ENCODE measurements at places on chromosomes 5 and 9.

GRCh38 chr9:78130004-78130403 lies 98.4 kb upstream of the GNAQ start:
- no peak for DNase-seq

GRCh38 chr5:145776886-145777285 lies 58.3 kb downstream of the PRELID2 start:
- no peak for DNase-seq

DNA sequence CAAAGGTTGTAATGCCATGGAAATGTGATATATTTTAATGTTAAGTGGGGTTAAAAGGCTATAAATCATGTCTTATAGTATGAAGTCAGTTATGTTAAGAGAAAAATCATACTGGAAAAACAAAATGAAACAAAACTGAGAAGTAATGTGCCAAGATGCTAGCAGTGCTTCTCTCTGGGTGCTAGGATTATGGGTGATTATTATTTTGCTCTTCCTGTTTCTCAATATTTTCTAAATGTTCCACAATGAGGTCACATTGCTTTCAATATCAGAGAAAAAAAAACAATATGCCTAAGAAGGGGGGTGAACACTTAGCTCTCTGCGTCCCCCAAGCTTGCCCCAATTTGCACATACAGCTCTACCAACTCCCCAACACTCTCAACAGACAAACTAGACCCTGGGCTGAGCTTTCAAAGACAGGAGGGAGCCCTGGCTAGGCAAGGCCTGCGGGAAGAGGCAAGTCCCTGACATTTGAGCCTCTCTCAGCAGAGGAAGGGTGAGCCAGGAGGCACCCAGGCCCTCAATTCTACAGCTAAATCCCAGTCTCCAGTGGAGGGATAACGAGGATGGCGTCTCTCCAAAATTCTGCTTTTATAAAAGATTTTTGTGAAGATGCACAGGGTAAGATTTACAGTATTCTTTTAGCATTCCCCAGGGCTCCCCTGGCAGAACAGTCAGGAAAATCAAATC lies 24.4 kb downstream of the WHRN start:
- no peak for DNase-seq

DNA sequence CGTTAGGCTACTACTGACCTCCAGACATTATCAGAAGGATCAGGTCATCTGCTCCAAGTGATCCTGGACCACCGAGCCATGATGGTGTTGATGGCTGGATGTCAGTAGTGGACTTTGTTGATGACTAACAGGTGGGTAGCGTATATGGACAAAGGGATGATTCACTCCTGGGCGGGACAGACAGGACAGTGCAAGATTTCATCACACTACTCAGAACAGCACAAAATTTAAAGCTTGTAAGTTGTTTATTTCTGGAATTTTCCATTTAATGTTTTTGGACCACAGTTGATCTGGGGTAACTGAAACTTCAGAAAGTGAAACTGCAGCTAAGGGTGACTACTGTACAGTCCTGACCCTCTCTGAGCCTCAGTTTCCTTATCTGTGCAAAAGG lies 12.7 kb downstream of the PDGFRB start:
- no peak for DNase-seq

- no peak for DNase-seq
Measured at GRCh38 chr5:85931220-85931619, 686.5 kb upstream of the COX7C start.

GRCh38 chr9:33177639-33178038 lies 10.5 kb upstream of the B4GALT1 start:
- no peak for DNase-seq

GRCh38 chr5:68369457-68370125 lies 154.0 kb downstream of the PIK3R1 start:
- no peak for DNase-seq

DNA sequence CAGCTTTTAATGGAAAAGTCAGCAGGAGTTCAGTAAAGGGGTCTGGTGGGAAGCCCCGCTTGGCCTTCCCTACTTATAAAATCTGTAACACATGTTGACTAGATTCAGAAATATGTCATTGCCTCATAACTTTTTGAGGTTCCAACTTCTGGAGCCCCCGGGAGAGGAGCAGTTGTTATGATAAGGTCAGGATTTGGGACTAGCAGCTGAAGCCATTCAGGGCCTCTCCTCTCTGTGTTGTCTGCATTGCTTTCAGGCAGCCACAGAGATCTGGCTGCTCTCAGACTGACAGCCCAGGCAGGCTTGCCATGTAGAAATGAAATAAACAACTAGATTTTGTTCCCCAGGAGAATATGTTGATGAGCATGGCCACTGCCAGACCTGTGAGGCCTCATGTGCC lies 167.1 kb downstream of the RFK start:
- DNase-seq: no peak

DNA sequence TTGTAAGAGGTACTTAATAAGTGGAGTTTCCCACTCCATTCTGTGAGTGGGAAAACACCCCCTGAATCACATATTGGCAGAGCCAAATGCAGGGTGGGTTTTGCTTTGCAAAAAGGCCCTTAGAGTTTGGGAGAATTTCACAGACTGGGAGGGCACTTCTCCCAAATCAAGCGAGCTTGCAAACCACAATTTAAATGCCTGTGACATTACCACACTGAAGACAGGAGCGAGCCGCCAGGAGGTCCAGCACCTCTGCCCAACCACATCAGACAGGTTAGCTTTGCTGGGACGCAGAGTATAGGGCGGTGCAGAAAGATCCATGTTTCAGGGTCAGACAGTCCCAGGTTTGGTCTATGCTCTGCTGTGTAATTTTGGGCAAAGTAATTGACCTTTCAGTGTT lies 2.3 kb downstream of the ALAD start:
- no peak for DNase-seq

GRCh38 chr5:134252671-134253070 lies 26.8 kb upstream of the PPP2CA start:
- no peak for DNase-seq

- DNase-seq: no peak
Measured at GRCh38 chr5:171851251-171851650, 65.6 kb downstream of the SMIM23 start.

DNA sequence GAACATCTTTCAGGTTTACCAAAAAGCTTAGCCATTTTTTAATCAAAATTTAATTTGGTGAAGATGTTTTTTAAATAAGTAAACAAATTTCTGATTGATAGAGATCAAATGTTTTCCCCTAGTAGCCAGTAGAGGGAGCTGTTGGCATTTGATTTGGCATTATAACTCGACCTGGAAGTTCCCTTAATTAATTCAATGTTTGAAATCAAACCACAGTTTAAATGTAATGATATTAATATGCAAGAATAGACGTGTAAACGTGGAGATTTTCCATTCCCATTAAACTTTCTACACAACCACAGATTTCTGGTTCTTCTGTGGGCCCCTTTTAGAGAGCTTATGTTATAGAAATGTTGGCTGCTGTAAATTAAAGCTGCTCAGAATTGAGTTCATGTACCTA lies 148.1 kb upstream of the MPDZ start:
- DNase-seq: no peak

DNA sequence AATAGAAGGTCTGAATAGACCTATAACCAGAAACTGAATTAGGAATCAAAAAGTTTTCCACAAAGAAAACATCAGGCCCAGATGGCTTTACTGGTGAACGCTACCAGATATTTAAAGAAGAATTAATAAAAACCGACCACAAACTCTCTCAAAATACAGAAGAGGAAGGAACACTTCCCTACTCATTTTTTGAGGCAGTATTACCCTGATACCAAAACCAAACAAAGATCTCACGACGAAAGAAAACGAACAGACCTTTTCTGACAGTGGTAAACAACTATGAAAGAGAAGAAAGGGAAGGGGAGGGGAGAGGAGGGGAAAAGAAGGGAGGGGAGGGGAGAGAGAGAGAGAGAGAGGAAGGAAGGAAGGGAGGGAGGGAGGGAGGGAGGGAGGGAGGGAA lies 13.5 kb downstream of the B4GALT1 start:
- DNase-seq: no peak

GRCh38 chr5:68134033-68134668 lies 81.4 kb upstream of the PIK3R1 start:
- DNase-seq: no peak

DNA sequence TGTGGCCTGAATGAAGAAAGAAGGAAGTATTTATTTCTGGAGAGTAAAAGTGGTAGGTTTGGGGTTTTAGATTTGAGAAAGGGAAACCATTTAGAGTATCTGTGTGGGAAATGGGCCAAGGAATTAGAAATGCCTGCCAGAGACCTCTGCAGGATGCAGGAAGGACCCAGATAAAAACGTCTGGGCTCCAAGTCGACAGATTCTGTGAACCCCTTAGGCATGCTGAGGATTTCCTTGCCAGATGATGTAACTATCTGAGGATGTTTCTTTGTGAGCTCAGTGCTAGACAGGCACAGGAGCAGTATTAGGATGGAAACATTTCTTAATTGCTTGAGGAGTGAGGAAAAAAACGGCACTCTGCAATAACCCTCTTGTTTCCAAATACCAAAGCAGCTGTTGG lies 251.8 kb upstream of the DMRT1 start:
- no peak for DNase-seq

GRCh38 chr9:137077010-137077747 lies at the start of gene UAP1L1:
Gene UAP1L1 (plus strand): TSS chr9:137077517. CDS start chr9:137077533, 16 bp downstream.
- DNase-seq: no peak

DNA sequence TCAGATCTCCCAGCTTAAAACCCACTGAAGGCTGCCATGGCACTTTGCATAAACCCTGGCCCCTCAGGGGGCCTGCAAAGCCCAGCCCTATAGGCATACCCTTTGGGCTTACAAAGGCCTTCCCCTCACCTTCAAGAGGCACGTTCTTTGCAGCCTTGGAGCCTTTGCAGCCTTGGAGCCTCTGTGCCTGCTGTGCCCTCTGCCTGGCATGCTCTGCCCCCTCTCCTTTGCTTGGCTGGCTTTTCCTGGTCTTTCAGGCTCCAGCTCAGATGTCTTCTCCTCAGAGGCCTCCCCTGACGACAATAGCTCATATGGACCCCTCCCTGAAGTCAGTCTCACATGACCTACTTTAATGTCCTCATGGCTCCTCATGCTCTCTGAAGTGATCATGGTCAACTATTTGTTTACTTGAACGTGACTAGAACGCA lies 60.3 kb downstream of the CXXC5 start:
- no peak for DNase-seq

- DNase-seq: no peak
Measured at GRCh38 chr5:77369566-77369965, 122.5 kb downstream of the WDR41 start.

DNA sequence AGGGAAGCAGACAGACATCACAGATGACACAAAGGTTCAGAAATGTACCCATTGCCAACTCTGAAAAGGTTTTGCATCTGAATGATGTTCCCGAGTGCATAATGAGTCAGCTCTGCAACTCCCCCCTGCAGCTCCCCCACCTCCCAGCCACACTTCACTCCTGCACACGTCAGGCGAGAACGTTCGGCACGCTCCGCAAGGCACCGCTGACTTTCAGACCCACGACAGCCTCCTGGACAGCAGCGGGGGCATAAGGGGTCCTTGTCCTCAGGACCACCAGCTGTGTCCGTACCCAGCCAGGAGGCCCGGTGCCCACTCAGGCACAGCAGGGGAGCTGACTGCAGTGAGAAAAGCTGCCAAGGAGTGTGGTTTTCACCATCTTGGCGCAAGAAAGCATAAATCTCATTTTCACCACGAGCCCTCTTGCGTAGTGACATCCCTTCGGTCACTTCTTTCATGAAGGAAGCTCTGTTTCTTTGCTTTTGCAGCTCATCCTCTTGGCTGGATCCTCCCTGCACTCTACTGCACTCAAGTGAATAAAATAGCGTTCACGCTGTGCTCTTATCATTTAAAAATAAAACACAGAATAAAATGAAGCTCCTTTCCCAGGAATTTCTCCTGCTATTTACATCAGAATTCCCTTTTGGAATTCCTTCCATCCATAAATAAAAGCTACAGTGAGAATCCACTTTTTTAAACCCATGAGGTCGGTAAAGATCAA lies 9.9 kb downstream of the GFPT2 start:
- no peak for DNase-seq

DNA sequence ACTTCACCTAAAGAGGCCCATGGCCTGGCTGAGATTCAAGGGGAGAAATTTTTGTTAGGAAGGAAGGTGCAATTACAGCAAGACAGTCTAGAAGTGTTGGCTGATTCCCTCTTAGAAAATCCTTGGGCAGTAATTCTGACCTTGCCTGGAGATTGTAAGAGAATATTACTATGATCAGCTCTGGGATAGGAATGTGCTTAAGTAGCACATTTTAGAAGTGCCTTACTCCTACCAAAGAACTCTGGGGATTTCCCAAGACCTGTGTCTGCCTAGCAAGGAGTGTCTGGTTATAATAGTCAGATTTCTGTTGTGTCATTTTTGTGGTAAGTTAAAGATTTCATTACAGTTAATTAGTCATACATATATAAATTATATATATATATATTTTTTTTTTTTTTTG lies 52.3 kb downstream of the NLN start:
- no peak for DNase-seq

GRCh38 chr5:136225796-136226195 lies 32.8 kb upstream of the SMIM32 start:
- no peak for DNase-seq

- no peak for DNase-seq
Measured at GRCh38 chr5:40217553-40217952, 462.2 kb upstream of the PTGER4 start.

DNA sequence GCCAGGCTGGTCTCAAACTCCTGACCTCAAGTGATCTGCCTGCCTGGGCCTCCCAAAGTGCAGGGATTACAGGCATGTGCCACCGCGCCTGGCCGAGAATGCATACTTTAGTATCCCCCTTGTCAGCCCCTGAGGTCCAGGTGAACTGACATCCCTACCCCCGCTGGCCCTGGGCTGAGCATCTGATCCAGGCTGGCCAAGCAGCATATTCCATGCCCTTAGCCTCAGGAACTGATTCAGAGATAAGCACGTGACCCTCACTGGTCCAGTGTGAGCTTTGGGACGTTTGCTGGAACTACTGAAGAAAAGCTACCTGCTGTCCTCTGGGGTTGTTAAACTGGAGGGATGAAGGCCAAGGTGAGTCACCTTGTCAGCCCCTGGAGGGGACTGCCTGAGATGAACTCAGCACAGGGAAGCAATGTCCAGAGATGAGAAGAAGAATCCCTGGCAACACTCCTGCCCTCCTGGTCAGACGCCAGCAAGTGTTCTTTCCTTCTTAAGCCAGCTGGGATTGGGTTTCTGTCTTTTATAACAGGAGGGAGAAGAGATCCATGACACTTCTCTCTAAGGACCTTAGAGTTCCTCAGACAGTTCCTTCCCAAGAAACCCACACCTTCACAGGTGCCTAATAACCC lies 59.1 kb upstream of the FBXW11 start:
- no peak for DNase-seq

DNA sequence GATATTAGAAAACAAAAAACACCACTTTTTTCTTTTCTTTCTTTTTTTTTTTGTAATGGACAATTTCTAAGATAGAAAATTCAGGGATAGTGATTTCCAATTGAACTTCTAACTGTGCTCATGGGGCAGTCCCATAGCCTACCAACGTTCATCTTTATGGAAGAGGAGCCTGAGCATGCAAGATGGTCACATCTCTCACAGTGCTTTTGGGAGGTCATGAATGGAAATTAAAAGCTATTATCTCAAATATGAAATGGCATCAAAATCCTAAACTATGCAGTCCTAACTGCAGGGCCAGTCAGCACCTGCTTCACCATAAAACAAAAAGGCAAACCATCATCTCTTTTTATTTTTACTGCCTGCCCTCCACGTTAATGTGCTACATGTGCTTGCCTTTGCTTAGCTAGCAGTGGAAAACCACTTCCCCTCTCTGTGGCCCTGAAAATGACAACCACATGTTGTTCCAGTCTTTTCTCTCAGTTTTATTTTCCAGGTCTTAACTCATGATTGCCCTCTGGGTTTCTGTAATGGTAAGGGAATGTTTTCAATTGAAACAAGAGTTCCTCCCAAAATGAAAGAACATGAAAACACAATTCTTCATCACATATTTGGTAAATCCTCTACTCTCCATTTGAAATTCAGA lies 16.7 kb downstream of the IFNB1 start:
- no peak for DNase-seq
